Sciatic nerve (tissue), 2 donors: ENCODE measurements at places on chromosomes 5 and 9. TPM values are rescaled to one million over a fixed set of nuclear protein-coding genes. Genes with fewer than 3 reads are reported as not detected.

The TEK gene
- 20.5 TPM for total RNA-seq

DNA sequence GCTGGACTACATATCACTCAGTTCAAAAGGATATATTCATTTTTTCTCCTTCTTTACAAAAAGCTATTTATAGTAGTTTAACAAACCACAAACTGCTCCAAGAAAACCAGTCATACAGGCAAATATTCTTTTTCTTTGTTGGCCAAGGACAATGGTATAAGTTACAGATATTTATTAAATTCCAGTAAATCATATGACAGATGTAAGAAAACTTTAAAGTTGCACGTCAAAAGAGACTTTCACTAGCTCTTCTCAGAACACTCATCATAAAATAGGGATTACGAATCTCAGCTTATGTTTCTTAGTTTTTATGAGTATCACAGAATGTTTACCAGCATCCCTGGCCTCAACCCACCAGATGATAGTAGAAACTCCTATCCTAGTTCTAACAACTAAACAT, 67.2 kb downstream of the ANKRD31 start:
- no peak for DNase-seq

GRCh38 chr5:122398016-122398415, 86.0 kb downstream of the SNCAIP start:
- no peak for DNase-seq

The C5orf52 gene
- total RNA-seq, result not detected

DNA sequence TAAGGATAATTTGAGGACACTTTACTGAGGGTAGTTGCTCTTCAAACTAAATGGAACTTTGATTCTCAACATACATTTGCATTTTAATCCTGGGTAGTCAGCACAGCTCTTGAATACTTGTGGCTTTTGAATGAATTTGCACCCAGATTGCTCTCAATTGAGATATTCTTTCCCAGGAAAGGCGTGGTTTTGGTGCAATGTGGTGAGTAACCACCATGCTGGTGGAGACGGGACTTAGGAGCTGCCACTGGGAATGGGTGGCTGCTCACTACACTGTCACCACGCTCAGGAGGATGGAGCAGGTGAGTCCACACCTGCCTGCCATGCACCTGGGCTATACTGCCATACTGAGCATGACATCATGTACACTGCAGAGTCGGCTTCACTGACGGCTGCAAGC, 99.2 kb downstream of the IRX1 start:
- no peak for DNase-seq

DNA sequence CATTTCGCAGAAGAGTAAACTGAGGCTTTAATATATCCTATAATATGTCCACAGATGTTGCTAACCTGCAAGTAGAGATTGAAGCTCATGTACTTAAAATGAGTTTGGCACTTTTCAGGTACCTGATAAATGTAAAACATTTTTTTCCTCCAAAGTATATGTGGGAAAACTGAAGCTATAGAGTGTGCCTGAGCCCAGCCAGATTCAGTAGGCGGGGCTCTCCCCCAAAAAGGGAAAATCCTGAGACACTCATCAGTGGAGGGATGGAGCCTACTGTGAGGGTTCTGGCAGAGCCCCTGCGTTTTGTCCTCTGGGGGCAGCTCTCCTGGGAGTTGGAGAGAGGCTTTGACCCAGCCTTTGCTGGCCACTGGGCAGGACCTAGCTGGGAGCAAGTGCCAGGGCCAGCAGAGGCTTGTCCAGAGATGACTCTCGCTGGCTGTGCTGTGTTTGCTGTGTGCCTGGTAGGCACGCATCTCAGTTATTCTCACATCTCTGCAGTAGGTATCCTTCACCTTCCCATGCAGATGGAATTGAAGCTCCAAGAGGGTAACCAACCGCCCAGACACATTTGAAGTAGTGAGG, 81.1 kb upstream of the SPRY4 start:
- DNase-seq, result no peak

DNA sequence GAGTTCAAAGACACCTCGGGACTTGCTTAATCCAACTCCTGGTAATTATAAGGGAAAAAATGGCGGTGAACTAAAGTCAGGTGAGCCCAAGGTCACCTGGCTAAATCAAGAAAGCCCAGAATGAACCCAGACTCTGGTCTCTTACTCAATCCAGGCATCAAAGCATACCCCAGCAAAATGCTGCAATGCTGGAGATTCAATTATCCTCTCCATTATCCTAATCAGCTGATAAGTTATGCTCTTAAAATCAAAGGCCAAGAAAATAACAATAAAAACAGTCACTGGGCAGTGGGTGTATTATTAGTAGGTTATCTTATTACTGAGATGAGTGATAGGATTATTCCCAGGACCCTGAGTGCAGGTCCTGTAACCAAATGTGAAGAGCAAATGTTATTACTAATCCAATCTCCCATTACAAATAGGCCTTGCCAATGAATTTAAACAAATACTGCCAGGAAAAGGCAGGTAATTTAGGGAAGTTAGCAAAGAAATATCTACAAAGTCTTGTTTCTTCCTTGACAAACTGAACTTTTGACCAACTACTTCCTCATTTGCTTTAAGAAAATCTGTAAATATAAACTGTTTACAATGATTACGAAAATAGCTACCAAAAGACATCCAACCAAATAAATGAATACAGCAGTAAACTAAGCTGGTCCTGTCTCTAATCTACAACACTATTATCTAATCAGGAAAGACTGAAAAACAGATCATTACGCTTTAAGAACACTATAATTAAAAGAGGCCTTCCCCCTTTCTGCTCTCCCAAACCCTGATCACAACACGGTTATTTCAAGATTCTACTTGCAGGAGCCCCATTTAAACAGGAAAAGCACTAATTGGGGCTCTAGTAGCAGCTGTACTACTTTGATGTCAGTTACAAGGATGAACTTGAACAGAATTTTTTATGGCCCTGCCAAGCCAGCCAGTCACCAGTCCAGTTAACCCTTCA, 103.2 kb downstream of the MED27 start:
- no peak for DNase-seq

DNA sequence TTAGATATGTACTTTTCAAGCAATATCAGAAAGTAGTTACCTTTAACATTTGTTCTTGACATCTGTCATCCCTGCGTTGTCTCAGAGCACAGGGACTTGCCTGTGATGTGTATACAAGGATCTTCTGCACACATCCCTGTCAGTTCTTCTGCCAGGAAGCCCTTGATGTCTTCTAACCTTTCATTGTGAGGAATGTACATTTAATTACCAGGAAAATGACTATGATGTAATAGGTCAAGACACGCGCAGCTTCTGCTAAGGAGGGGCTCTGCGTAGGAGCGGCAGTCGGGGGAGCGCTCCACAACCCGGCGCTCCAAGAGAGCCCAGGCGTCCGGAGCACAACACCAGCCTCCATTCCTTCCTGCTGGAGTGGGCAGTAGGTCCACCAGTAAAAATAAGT, 119.7 kb downstream of the IRX2 start:
- no peak for DNase-seq

The FBP2 gene
- not detected for total RNA-seq

DNA sequence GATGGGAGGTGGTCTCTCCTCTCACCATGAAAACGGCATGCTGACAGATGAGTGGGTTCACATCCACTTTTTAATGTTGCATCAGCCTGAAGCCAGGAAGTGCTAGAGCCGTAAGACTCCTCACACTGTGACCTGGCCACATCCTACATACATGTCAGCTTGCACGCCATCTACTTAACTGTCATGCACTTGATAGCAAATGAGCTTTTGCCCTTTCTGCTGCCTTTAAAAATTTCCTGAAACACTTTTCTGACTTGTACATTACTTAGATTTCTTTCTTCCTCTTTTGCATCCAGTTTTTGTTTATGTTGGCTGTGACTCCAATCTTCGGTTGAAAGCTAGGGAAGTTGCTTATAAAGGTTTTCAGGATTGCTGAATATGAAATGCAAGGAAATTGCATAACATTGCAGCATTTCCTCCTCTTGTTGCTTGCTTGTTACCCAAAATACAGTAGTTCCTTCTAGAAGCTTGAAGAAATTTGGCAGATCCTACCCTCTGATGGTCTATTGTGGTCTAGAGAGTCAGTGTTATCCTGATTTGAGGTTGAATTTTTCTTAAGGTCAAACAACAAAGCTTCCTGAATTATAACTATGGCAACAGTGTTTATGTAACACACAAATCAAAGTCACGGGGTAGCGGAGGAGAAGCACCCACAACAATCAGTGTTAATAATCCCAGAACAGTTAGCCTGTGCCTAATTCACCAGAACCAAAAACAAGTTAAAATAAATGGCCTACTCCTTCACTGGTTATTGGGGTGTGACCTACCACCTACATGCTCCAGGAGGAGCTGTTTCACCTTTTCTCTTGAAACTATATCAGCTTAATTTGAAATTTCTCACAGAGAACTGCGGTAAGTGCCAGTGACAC, 232.5 kb downstream of the ARHGAP26 start:
- no peak for DNase-seq
